Hematopoietic multipotent progenitor cell treated with erythropoietin and hydrocortisone succinate and interleukin-3 and kit ligand, for 4 days (in vitro differentiated cells): ENCODE measurements at places on chromosomes 7 and 10.

DNA sequence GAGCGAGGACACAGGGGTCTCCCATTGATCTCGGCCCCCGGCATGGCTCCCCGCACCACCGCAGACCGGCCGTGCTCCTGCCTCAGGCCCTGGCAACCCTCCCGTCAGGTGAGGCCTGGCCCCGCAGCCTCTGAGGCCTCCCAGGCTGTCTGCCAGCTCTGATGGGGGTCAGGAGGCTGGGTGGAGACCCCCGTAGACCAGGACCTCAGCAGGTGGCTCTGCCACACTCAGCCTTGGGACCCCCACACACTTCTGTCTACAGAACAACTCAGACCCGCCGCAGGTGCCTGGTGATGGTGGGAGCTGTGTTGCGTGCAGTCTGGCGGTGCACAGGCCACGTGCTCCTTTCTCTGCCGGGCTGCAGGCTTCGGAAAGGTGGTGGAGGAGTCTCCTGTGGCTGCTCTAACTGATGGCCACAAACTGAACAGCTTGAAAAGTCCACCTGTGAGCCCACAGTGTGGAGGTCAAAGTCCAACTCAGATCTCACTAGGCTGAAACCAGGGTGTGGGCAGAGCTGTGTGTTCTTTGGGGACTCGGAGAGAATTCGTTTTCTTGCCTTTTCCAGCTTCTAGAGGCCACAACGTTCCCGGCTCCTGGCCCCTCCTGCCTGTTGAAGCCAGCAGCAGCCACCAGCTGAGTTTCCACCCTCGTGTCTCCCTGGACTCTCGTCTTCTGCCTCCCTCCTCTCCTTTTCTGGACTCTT, 62.5 kb downstream of the PWWP2B start:
- DNase-seq = no peak

GRCh38 chr10:74118804-74119203, 31.8 kb downstream of the AP3M1 start:
- DNase-seq = peak; percentile 31

GRCh38 chr7:70421319-70421718, 710.6 kb upstream of the GALNT17 start:
- no peak for DNase-seq

DNA sequence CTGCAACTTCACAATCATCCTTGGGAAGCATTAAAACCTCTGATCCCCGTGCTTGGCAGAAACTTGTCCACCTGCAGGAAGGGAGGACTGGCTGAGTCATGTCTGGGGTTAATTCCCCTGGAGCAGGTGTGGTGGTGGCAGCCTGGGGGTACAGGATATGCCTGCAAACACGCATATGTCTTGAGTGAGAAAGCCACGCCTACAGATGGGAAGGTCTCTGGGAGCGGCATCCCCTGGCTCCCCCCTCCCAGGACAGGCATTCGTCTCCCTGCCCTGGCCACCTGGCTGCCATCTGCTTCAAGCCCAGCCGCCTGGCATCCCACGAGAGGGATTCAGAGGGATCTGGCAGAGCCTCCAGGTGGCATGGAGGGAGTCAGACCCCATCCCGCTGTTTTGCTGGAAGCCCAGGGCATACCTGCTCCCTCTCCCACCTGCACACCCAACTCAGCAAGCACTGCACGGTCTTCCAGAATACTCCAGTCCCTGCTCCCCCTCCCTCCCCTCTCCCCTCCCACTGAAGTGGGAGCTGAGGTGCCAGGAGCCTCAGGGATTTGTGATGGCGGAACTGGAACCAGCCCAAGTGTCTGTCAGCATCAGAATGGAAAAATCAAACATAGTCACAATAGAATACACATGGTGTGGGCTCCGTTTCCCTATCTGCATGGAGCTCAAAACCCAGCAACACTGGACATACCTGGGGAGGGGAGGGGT, 61.0 kb downstream of the CAMK2B start:
- no peak for DNase-seq
